ENCODE measurements at places on chromosomes 3 and 15.

DNA sequence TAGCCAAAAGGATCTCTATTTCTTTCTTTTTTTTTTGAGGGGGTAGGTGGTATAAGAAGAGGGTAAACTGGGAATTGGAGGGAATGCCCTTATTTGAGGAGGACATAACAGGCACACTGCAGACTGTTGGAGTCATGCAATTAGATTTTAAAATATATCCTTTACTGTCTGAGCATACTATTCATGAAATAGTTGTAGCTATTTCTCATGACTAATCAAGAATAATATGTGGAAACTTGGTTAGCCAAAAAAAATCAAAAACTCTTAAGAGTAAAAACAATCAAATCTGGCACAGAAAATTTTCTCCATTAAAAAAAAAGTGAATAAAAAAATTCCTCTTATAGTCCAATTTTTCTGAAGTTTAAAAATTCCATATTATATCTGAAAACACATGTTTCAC is 174.9 kb downstream of the SCAPER start:
- no peak for DNase-seq

- DNase-seq: no peak
These were observed 13.6 kb upstream of the GATM start for GRCh38 chr15:45391746-45392583.

DNA sequence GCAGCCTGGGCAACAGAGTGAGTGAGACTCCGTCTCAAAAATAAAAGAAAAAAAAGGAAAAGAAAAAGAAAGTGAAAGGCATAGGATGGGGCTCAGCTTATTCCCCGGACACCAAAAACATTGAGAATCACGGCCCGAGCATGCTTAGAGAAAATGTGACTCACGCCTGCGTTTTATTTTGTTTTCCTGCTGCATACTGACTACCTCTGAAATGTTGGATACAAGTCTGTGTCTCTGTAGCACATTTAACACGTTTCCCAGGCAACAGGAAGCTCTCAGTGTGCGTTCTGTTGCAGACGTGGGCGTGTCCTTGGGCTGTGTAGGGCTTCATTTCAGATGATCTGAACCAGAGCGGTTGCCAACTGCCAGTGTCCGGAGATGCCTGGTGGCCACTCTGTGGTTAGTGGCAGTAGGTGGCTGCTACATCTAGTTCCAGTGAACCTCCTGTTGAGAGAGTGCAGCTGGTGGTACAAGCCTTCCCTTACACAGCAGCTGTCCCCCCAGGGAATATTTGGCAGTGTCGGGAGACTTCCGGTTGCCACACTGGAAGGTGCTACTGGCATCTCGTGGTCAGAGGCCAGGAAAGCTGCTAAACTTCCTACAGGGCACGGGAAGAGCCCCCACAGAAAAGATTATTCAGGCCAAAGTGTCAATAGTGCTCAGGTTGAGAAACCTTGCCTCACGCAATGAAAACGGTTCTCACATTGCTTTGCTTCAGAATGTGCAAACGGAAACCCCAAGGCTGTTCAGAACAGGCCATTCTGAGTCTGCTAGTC is 3.0 kb downstream of the SLC51A start:
- DNase-seq: peak; percentile 56

DNA sequence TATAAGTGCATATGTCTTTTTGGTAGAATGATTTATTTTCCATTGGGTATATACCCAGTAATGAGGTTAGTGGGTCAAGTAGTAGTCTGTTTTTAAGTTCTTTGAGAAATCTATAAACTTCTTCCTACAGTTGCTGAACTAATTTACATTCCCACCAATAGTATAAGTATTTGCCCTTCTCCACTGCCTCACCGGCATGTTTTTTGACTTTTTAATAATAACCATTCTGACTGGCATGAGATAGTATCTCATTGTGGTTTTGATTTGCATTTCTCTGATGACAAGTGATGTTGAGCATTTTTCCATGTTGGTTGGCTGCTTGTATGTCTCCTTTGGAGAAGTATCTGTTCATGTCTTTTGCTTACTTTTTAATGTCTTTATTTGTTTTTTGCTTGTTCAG is 94.1 kb upstream of the TP63 start:
- no peak for DNase-seq

GRCh38 chr3:134081211-134081610 is 51.5 kb upstream of the SLCO2A1 start:
- DNase-seq: no peak

DNA sequence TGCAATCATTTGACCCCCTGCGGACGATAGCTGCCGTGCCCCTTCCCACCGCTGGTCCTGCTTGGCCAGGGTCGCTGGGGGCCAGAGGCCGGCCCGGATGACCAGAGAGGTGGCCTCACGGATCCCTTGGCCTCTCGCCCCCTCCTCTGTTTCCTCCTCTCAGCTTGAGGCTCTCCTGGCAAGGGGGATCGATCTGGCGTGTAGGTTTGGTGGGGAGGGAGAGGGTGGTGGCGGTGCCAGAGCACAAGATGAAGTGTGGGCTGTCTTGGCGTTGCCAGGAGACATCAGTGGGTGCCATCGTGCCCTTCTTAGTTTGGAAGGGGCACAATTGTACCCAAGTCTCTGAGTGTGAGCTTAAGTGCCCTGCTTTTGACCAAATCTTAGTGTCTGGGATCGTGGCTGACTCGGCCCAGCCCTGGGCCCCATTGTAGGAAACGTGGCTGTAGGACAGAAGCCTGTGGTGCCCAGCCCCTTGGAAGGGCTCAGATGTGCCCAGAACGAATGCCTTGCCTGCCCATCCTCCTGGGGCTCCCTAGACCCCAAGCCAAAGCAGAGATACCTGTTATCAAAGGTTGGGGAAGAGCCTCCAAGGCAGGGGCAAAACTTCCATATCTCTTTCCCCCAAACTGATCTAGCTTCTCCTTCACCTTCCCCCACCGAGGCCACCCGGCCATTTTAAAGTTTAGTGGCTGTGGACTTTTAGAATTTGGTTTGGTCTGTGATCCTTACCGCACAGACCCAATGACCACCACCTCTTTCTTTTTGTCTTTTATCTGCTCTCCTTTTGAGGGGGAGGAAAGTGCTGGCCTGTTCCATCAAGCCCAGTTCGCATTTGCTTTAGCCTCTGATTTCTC is 14.4 kb downstream of the NR2F2 start:
- DNase-seq: no peak

- peak; percentile 96 for DNase-seq
These were observed at the start of gene EIF5A2 for GRCh38 chr3:170908235-170909116. Gene EIF5A2 (minus strand): TSS chr3:170908637. CDS start chr3:170907806, 831 bp downstream.

GRCh38 chr3:24120434-24120833 is 175.3 kb downstream of the NR1D2 start:
- DNase-seq: no peak

GRCh38 chr3:81620849-81621248 is 140.6 kb downstream of the GBE1 start:
- no peak for DNase-seq

GRCh38 chr3:197505796-197506548 is 49.8 kb downstream of the BDH1 start:
- no peak for DNase-seq

- DNase-seq: no peak
These were observed 207.7 kb downstream of the RYR3 start for GRCh38 chr15:33518421-33518820.

DNA sequence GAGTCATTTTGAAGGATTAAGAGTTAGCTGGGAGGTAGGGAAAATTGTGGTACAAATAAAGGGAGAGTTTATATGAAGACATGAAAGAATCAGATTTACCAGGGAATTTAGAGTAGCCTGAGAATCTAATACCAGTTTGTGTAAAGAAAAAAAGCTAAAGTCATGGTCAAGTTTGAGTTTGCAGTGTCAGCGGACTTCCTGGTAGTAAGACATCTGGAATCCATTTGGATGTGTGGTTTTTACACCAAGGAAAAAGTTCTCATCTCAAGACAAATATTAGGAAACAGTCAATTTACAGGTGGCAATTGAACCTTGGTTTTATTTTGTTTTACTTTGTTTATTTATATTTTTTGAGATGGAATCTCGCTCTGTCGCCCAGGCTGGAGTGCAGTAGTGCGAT is 1.5 kb upstream of the P2RY12 start:
- no peak for DNase-seq

Data from activated naive CD4-positive, alpha-beta T cell treated with Interleukin-2 at 50 U/mL for 16 hours (primary cell).